Cortex of kidney (tissue), 1 donor: ENCODE measurements at places on chromosomes 12 and 14.

DNA sequence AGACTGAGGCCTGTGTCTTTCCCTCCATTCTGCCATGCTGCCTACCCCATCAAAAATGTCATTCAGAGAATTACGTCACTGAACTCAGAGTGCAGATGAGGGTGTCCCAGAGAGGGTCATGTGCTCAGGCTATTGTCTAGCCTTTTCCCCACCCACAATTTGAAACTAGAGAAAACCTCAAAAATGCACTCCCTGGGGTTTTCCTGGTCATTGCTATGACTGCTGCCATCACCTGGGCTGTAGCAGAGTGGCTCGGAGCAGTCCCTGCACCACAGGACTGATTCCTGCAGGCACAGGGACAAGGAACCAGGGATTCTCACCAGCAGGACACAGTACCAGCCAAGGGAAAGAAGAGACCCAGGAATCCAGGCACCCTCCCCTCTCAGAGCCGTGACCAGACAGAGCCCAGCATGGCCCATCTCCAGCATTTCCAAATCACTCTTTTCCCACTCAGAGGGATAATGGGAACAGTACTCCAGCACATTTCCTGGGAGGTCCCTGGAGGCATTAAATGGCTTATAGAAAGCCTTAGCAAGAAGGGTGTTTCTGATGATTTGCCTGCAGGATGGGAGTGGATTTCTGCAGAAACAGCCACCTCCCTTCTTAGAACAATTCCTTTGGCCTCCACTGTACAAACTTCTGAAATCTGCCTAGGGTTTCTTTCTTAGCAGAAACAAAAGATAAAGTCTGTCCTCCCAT lies 45.9 kb downstream of the VWF start:
- no peak for DNase-seq

GRCh38 chr14:33062476-33062875 lies 123.8 kb downstream of the NPAS3 start:
- no peak for DNase-seq

DNA sequence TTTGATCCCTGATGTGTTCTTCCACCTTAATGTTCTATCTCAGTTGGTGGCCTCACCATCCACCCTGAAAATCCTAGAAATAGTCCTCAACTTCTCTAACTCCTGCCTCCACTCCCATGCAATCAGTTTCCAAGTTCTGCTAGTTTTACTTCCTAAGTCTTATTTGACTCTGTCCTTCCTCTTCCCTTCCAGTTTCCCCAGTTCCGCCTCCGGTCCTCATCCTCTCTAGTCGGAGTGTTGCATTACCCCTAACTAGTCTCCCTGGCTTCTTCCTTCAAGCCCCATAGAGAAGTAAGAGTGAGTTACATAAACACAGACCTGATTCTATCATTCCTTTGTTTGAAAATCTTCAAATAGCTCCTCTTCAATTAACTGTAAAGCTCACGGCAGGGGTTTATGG lies 236.5 kb downstream of the GXYLT1 start:
- DNase-seq: no peak

GRCh38 chr14:53183611-53184010 lies 30.5 kb upstream of the DDHD1 start:
- no peak for DNase-seq

DNA sequence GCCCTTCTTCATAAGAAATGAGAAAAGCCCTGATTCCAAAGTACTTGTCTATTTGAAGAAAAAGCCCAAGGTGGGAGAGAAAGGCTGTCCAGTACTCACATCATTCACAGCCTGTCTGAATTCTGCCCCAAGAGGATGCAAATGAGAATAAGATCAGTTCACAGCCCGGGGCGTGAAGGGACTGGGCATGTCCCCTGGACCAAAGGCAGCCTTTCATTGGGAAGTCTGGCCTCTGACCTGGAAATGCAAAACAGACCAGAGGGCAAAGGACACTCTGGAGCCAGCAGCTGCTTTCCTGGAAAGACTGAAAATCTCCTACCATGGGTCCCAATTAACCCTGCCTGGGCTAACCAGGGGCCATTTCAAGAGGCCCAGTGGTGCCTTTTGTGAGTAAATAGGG lies 191.2 kb upstream of the PELI2 start:
- no peak for DNase-seq

DNA sequence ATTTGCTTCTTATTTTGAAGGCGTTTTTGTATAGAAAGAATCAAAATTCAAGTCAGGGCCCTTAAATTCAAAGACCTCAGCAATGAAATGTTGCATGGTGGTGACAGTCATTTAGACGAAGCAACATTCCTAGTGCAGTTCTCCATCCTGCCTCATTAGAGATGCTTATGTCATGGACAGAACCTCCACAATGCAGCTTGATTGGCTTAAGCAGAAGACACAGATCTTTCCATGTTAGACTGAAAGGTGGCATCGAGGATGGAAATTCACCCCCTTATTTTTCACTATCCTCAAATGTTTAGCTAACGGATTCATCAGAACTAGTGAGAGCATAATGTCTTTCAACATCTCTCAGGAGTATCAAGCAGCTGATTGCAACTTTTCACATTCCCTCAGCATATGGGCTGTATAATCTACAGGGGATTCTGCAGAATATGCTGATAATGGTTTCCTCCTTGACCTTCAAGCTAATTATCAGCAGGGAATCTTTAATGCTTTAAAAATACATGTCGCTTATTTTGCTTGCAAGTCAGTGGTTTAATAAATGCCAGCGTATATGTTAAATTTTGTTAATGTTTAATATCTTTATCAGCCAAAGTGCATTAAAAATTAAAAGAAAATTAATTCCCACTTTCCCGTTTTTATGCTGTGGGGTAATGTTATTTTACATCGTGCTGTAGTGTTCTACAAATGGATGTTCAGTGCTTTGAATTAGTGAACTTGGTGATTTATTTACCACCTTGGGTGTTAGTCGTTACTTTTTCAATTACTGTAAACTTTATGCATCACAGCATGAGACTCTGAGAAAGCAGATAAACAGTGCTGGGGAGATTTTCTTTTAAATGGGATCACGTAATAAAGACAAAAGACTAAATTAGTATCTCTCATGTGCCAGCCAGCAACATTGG lies 12.8 kb upstream of the NRDE2 start:
- no peak for DNase-seq

- DNase-seq: no peak
Measured at GRCh38 chr12:30135776-30136175, 352.0 kb upstream of the TMTC1 start.

DNA sequence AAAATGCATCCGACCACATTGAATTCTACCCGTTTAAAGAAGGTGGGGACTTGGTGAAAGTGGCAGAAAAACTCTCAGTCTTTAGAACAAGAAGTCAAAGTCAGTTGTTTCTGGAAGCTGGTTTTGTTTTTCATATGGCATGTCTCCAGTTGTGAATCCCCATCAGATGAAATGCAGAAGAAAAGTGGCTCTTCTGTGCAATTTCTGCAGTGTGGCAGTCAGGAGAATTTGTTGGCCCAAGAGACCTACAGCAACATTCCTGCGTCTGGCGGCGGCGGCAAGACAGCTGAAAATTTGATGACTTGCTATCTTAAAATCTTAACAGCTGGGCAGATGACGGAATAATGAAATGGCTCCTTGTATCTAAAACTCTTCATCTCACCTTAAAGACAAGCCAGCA lies 201.5 kb downstream of the FOXN3 start:
- no peak for DNase-seq

- DNase-seq: no peak
Measured at GRCh38 chr14:27929797-27930347, 836.7 kb upstream of the FOXG1 start.

DNA sequence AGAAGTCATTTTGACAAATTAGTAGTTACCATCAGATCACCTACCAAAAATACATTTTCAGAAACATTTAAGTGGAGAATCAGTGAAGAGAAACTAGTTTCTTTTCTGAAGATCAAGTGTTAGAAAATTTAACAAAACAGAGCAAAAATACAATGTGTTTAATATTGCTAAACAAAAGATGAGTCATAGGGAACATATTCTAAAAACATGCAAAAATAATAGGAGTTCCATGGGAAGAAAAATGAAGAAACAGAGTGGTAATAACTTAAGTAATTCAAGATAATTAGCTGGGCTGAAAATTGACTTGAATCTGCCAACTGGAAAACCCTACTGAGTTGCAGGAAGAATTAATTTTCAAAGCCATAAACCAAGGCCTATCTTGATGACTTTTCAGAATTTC lies 111.5 kb upstream of the KITLG start:
- DNase-seq: no peak

- DNase-seq: no peak
Measured at GRCh38 chr14:24692382-24693352, 58.7 kb upstream of the GZMB start.

DNA sequence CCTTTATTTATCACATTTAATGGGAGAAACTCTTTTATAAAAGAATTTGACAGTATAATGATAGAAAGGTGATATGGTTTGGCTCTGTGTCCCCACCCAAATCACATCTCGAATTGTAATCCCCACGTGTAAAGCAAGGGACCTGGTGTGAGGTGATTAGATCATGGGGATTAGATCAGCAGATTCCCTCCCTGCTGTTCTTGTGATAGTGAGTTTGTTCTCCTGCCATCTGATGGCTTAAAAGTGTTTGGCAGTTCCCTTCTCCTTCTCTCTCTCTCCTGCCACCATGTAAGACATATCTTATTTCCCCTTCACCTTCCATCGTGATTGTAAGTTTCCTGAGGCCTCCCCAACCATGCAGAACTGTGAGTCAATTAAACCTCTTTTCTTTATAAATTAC lies 1110.3 kb downstream of the FLRT2 start:
- DNase-seq: no peak

- no peak for DNase-seq
Measured at GRCh38 chr12:47886510-47887240, 18.1 kb downstream of the VDR start.
